Stimulated activated CD8-positive, alpha-beta memory T cell treated with anti-CD3 and anti-CD28 coated beads, Interleukin-15, amount 100 ng/mL, for 1 hour (primary cell): ENCODE measurements at places on chromosomes 2 and 18.

DNA sequence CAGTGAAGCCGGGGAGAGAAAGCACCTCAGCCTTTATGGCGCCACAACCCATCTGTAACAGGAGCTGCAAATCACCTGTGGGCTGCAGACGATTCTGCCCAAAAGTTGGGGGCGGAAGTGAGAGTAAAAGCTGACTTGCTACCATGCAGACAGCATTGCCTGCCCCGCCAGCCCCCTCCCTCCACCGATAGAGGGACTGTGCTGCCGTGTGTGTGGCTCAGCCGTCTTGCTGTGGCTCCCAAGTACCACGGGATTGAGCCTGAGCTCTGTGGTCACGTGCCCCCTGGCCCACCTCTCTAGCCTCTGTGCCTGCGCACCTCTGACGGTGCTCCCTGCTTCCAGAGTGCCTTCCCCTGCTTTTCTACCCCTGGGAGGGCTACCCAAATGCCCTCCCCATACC, 79.6 kb downstream of the GLI2 start:
- DNase-seq: no peak

GRCh38 chr2:37894601-37895000, 30.5 kb upstream of the RMDN2 start:
- no peak for DNase-seq

DNA sequence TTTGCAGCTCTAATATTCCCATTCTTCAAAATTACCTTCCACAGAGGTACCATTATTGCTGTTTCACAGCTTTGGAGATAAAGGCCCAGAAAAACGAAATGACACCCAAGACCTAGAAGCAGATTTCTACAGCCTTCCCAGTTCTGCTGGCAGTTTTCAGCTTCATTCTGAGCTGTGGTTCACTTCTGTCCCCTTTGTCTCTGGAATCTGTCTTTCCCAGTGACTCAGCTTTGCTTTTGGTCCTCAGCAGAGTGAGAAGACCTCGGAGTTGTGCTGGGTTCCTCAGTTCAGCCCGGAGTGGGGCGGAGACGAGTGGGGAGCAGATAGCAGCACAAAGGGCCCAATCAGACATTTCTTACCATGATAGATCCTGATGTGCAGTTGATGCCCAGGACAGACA, 180.7 kb upstream of the CXCR4 start:
- DNase-seq: no peak

DNA sequence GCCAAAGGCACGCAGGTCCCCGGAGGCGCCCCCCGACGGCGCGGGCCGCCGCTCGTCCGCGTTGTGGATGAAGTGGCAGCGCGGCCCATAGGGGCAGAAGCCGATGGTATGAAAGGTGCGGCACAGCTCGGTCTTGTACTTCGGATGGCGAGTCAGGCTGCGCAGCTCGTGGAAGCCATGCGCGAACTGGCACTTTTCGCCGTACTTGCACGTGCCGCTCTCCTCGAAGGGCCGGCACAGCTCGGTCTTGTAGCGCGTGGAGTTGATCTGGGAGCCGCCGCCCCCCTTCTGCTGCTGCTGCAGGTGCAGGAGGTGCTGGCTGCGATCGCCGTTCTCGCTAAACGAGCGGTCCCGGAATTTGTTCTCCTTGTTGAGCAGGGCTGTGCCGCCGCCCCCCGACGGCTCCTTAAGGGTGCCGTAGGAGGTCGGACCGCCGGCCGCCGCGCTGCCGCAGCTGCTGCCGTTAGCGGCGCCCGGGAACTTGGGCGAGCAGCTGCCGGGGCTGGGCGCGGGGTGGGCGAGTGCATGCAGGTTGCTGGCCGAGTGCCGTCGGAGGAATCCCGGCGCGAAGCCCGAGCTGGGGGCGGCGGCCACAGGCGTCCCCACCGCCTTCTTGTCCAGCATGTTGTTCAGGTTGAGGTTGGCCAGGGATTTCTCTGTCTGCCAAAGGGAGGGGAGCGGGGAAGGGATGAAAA, 1.2 kb downstream of the ZFP36L2 start:
- DNase-seq: peak; percentile 37

- DNase-seq: no peak
Observed at GRCh38 chr18:61616111-61616610, 276.6 kb downstream of the RNF152 start.

DNA sequence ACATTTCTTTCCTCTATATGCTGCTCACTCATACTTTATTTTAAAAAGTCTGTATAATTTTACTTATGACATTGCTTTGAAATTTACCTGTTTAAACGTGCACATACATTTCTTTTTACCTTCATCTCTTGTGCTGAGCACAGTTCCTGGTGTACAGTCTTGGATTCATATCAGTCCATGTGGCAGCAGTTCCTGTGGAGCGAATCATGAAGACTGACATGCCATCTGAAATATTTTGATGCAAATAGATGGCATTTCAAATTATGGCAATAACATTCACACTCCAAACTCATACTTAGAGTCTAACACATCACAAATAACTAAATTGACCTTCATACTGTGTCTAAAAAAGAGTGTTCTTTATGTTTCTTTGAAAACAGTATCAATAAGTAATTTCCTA, 90.3 kb upstream of the CDH2 start:
- DNase-seq: no peak

- DNase-seq: no peak
Observed at GRCh38 chr18:1884623-1885022, 686.7 kb downstream of the METTL4 start.

DNA sequence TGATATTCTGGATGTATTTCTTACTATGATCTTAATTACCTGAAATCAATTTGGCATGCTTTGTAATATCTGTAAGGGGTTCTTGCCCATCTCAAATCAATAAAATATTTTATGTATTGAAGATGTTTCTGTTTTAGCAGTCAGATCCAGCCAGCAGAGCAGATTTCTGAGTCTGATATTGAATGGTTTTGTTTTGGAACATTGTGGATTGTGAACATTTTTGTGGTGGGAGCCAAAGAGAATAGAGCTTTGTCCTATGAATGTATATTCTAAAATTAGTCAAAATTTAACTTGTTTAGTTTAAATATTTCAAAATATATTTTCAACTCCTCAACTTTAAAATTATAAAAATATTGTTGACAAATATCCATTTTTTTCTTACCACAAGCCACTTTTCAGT, 197.0 kb downstream of the UBE2E3 start:
- no peak for DNase-seq

DNA sequence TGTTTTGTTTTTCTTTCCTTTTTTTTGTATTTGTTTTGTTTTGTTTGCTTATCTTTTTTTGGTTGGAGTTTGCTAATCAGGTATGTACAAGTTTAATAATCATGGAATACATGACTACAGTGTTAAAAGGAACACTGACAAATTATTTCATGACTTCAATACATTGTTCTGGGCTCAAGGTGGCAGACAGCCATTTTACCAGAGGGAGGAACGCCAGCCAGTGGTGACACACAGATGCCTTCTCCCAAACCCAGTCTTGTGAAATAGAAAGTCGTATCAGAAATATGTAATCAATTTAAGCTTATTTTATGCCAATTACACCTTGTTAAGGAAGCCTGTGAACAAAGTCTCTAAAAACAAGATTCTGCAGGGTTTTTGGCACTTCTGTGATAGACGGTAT, 264.0 kb upstream of the EPHA4 start:
- no peak for DNase-seq

- DNase-seq: no peak
Observed at GRCh38 chr2:55012672-55013484, 37.4 kb downstream of the RTN4 start.

DNA sequence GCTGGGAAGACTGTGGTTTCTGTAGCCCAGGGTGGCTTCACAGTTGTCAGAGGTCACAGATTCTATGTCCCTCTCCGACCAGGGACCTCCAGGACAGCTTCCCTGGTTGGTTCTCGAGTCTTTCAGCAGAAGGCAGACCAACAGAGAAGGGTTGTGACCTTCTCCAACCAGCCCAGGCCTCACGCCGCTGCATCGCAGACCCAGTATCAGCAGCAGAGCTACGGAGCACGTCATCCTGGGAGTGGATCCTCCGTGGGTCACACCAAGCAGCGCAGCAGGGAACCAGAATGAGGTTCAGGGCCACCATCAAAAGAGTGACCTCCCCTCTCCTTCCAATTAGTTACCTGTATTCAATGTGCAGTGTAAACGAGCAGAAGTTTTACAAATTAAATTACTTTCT, 49.3 kb downstream of the ST3GAL5 start:
- DNase-seq: no peak

DNA sequence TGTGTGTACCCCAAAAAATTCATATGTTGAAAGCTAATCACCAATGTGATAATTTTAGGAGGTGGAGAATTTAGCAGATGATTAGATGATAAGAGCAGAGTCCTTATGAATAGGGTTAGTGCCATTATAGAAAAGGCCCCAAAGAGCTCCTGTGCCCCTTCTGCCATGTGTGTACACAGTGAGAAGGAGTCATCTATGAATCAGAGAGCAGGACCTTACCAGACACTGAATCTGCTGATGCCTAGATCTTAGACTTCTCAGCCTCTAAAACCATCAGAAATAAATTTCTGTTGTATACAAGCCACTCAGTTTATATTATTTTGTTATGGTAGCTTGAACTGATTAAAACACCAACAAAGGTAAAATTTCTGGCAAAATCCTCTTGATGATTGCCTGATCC, 560.0 kb upstream of the CDH2 start:
- DNase-seq: no peak

DNA sequence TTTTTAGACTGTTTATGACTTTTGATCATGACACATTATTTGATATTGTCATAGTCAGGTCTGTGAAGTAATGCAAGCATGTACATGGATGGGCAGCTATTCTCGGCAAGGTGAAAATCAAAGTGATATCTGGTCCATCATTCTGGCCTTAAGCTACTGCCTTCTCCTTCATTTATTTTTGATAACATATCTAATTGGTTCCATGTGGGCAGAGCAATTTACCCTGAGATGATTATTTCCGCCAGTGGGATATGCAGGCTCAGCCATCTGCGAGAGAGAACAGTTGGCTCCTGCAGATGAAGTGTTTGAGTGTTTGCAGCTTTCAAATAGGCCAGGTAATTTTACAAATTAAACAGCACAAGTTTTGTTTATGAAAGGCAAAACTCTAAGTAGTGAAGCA, 116.4 kb downstream of the LYPD6 start:
- DNase-seq: no peak

- DNase-seq: no peak
Observed at GRCh38 chr2:196112418-196113034, 43.9 kb upstream of the DNAH7 start.

- DNase-seq: no peak
Observed at GRCh38 chr18:50973367-50974126, 5.7 kb downstream of the ELAC1 start.

GRCh38 chr2:174792309-174793025, 28.2 kb upstream of the CHRNA1 start:
- no peak for DNase-seq

DNA sequence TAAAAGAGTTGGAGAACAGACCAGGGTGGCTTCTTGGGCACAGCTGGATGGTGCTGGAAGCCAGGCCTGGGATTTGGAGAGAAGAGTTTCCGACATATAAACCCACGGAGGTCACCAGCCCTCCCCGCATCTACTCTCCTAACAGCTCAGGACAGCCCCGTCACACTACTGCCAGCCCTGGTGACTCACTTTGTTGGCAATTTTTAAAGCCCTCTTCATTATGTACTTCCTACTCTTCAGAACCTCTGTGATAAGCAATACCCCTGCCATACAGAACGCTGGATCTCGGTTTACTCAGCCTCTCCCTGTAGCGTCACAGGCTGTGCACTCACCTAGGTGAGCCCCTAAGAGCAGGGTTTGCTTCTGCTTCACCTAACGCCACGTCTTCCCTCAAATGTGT, 48.1 kb downstream of the ID2 start:
- no peak for DNase-seq

DNA sequence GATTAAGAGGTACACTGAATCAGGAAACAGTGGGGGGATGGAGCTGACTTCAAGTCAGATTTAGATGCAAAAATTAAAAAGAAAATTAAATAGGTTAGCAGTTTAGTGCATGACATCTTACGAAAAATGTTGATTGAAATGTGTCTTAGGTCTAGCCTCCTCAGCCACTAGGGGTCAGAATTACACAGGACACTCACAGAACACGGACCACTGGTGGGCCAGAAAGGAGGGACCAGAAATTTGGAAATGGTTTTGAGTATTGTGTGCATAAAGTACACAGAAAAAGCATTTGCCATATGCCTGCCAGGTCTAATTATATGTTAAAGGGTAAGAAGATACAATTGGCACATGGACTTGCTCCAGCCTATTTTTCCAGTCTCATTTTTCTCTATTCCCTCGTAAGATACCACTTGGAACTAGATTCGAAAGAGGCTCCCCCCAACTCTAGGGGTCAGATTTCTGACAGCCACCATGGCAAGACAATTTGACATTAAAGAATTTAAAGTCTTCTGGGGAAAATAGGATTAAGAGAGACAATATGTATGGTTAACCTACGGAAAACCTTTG, 550.2 kb upstream of the SETBP1 start:
- DNase-seq: no peak

DNA sequence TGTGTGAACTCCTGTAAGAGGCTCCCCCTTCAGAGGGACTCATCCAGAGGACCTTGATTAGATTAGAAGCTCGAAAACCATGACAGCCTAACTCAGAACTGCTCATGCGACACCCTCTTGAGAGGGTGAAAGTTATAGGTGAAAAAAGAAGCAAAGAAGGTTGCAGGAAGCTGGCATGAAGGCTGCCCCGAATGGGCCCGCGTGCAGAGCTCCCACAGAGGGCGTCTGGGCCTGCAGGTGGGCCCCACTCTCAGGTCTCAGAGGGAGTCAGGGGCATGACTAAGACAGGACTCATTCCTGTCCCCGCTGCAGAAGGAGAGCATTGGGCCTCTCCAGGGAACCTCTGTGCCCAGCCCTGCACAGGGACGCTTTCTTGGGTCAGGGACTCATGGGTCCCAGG, 235.4 kb downstream of the EIPR1 start:
- no peak for DNase-seq

- no peak for DNase-seq
Observed at GRCh38 chr2:219486380-219486959, 12.2 kb upstream of the GMPPA start.

GRCh38 chr18:79847606-79848293, 50.0 kb downstream of the KCNG2 start:
- DNase-seq: no peak

GRCh38 chr2:144097440-144098225, 422.3 kb downstream of the ZEB2 start:
- DNase-seq: no peak

- DNase-seq: no peak
Observed at GRCh38 chr2:133806564-133806963, 238.3 kb upstream of the NCKAP5 start.

GRCh38 chr2:173359231-173359630, 4.6 kb downstream of the CDCA7 start:
- DNase-seq: no peak
